Fibroblast of skin of right quadriceps (primary cell): ENCODE measurements at places on chromosomes 1 and 21.

- peak; percentile 55 for DNase-seq
Measured at GRCh38 chr1:199780948-199781670, 246.4 kb upstream of the NR5A2 start.

DNA sequence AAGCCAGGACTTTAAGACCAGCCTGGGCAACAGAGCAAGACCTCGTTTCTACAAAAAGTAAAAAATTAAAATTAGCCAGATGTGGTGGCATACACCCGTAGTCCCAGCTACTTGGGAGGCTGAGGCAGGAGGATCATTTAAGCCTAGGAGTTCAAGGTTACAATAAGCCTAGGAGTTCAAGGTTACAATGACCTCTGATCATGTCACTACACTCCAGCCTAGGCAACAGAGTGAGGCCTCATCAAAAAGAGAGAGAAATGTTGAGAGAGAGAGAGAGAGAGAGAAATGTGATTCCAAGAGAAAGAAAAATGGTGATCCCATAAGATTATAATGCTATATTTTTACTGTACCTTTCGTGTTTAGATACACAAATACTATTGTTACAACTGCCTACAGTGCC, 60.2 kb downstream of the PACC1 start:
- DNase-seq, result no peak

GRCh38 chr1:52604063-52604770, 2.0 kb downstream of the GPX7 start:
- DNase-seq, result peak; percentile 12

- DNase-seq, result no peak
Measured at GRCh38 chr1:178846306-178846705, 24.6 kb downstream of the ANGPTL1 start.

DNA sequence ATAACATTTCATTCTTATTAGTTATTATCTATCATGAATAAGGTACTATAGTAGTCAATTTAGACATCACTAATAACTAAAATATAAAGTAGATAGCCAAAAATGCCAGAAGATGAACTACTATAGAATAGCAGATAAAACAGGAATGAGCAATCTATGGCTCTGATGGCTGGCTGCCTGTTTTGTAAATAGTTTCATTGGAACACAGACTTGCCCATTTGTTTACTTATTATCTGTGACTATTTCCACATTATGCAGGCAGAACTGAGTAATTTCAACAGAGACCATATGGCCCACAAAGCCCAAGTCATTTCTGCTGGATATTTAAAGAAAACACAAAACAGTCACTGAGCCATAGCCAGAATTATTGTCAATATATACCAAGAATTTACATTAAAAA, 222.1 kb downstream of the COL24A1 start:
- DNase-seq, result no peak

GRCh38 chr1:35454616-35455015, 102.6 kb downstream of the KIAA0319L start:
- peak; percentile 19 for DNase-seq

- peak; percentile 8 for DNase-seq
Measured at GRCh38 chr21:16821588-16821987, 691.3 kb upstream of the CXADR start.

GRCh38 chr1:187018291-187018690, 189.5 kb downstream of the PLA2G4A start:
- no peak for DNase-seq

- DNase-seq, result no peak
Measured at GRCh38 chr1:156935505-156936128, 15.2 kb downstream of the LRRC71 start.

DNA sequence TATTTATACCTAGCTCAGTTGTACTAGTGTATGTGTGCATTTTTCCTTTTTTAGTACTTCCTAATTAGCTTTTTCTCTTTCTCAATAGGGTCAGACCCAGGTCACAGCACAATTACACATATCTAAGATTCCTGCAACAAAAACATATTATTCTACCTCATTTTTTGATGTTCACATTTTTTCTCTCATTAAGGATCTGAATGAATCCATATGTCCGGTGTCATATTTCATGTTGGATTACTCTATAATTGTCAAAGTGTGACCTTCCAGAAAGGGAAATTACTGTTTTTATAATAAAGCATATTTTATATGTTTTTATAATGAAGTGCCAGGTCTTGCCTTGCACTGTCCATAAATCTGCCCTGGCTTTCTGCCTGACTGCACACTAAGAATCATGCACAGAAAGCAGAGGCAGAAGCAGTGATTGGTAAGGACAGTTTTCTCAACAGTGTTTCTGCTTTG, 143.7 kb downstream of the KCNT2 start:
- peak; percentile 90 for DNase-seq

GRCh38 chr1:167672831-167673230, 42.8 kb downstream of the RCSD1 start:
- DNase-seq, result no peak

GRCh38 chr1:206909883-206910318, 11.8 kb downstream of the FCMR start:
- DNase-seq, result no peak
